ENCODE measurements at places on chromosomes 3 and 15.

DNA sequence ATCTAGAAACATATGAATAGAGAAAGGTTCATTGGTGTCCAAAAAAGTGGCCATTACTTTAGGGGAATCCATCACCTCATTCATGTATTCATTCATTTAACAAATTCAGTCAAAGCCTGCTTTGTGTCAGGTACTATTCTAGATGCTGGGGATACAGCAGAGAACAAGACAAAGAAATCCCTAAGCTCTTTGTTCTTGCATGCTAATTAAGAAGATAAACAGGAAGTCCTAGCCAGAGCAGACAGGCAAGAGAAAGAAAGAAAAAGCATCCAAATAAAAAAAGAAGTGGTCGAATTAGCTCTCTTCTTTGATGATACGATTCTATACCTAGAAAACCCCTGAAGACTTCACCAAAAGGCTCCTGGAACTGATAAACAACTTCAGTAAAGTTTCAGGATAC is 12.4 kb upstream of the ZMAT3 start:
- no peak for DNase-seq

DNA sequence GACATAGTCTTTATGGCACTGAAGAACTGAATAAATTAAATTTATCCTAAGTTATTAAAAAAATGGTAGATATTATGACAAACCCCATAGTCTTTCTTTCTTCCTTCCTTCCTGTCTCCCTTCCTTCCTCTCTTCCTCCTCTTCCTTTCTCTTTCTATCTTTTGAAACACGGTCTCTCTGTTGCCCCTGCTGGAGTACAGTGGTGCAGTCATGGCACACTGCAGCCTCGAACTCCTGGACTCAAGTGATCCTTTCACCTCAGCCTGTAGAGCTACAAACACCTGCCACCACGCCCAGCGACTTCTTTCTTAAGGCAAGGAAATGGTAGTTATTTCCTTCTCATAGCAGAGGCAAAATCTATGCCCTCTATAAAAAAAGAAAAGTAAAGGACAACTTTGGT is 354.6 kb downstream of the GAP43 start:
- no peak for DNase-seq

DNA sequence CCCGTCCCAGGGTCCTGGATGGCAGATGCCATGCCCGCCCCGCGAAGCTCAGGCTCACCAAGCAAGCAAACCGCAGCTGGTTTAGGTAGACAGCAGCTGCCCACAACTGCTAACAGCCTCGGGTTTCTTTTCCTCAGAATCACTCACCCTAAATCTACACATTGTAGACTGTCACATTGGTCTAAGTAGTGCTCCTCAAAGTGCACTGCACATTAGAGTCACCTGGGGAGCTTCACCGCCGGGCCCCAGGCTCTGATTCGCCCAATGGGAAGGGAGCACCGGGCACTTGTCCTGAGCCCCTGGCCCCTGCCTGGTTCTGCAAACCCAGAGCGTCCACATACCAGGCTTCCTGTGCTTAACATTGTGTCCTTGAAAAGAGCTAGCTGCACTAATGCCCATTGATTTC is 752 bp downstream of the OCA2 start:
- no peak for DNase-seq

GRCh38 chr3:32066686-32067085 is 39.7 kb upstream of the GPD1L start:
- DNase-seq = no peak

- no peak for DNase-seq
Observed at GRCh38 chr15:47669221-47669620, 48.1 kb upstream of the SEMA6D start.

GRCh38 chr3:190995156-190995555 is 132.7 kb upstream of the GMNC start:
- no peak for DNase-seq

DNA sequence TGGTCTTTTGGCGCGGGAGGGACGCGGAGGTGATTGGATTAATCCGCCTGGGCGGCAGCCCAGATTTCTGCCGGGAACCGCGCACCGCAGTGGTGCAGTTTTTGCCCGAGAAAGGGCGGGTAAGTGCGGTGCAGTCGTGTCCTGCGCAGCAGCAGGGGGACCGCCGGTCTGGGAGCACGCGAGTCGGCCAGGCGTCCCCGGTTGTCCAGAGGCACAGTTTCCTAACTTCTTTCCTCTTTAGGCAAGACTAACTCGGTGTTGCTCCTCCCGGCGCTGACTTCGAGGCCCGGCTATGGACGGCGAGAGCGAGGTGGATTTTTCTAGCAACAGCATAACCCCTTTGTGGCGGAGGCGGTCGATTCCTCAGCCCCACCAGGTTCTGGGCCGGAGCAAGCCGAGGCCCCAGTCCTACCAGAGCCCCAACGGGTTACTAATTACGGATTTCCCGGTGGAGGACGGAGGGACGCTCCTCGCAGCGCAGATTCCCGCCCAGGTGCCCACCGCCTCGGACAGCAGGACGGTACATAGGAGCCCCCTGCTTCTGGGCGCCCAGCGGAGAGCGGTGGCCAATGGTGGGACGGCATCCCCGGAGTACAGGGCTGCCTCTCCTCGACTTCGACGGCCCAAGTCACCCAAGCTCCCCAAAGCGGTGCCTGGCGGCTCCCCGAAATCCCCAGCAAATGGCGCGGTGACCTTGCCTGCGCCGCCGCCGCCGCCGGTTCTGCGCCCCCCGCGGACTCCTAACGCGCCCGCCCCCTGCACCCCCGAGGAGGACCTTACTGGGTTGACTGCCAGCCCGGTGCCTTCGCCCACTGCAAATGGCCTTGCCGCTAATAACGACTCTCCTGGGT is 736 bp downstream of the ARHGEF26 start:
- DNase-seq = peak; percentile 44

- no peak for DNase-seq
Observed at GRCh38 chr3:178063461-178063860, 472.8 kb upstream of the KCNMB2 start.

DNA sequence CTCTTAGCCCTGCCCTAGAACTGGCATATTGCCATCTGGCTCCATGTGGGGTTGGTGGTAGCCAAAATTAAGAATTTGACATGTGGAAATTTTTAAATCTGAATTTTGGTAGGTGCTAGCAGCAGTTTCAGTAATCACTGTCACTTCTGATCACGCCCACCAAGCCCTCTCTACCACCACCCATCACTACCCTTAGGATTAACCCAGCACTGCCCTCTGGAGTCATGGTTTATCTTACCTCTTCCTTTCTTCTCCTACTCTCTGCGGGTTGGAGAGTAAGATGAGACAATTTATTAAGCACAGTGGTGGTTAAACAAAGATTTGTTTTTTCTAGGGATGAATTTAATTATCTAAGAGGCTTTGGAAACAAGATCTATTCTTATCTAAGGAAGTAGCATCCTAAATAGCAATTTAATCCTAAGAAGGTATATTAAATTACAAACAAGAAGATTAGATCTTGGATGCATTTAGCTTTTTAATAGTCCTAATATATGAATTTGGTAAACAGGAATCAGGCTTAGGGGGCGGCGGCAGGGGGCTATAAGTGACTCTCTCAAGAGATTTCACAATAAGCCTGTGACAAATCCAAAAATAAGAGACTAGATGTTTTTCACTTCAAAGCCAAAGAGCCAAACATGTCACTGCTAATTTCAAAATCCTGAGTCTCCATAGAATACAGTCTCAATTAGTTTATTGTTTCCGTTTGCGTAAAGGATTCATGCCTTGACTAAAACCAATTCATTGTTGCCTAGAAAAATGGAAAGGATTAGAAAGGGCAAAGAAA is 498.4 kb upstream of the UBE2E2 start:
- DNase-seq = no peak

DNA sequence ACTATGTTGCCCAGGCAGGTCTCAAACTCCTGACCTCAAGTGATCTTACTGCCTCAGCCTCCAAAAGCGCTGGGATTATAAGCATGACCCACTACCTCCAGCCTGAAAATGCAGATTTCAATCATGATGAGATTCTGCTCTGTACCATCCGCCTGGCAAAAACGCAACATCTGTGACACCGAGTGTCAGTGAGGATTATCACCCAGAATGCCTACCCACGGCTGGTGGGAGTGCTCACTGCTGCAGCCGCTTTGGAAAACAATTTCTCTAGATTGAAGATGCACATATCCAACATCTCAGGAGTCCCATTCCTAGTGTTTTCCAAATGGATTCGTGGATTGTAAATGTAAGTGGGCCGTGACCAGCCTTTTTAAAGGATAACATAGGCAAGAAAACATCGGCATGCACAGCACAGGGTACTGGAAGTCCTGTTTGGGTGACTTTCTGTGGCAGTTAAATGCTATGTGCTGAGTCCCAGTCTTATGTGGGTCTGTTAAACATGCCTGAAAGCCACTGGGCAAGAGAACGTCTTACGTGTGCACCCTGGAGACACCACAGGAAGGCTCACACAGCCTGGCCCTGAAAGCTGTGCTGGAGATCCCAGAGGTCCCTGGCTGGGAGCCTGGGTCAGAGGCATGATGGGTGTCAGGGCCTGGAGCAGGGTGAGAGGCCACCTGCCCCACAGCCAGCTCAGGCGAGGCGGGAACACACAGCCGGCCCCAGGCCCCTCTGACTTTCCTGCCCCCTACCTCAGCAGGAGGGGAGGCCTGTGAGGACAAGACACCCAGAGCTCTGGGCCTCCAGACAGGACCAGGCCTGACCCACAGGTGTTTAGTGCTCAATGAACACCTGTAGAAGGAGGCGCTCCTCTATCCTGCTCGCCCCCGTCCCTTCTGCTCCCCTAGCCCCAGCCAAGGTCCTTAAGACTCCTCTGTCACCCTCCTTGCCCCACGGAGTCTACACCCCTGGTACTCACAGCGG is 918 bp downstream of the PRSS50 start:
- DNase-seq = no peak

DNA sequence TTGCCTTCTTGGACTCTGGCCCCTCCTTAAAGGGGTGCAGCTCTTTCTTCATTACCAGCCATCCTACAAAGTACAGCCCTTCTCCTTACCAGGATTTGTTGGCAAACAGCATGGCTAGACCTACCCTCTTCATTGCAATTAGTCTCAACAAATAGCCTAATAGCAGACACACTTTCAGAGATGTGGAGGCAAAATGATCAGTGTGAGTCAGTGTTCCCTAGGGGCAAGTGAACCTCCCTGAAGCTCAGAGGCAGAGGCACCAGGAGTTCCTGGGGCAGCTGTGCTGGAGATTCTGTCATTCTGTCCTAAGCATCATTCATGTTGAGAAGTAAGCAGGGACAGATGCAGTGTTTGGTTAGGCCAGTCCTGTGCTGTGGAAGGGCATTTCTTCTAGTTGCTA is 14.6 kb upstream of the MECOM start:
- DNase-seq = no peak

- DNase-seq = no peak
Observed at GRCh38 chr15:48266024-48266689, 60.1 kb downstream of the SLC12A1 start.

DNA sequence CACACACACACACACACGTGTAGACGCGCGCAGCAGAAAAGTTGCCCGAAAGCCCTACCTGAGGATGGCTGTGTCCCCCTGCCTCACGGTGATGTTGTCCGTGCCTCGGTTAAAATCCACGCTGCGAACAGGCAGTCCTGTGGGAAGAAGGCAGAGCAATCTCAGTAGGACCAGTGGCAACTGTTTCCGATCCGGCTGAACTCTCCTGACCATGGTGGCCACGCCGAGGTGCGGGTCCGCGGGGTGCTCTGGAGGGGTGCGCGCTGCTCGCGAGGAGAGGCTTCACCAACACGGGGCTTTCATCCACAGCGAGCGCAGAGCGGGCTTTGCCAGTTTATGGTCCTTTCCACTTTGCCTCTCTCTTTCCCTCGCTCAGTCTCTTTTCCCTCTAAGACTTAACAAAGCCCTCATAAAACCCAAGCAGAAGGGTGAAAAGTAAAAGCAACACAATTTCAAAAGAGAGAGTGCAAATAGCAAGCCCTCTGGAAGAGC is 422 bp downstream of the LSAMP start:
- no peak for DNase-seq

DNA sequence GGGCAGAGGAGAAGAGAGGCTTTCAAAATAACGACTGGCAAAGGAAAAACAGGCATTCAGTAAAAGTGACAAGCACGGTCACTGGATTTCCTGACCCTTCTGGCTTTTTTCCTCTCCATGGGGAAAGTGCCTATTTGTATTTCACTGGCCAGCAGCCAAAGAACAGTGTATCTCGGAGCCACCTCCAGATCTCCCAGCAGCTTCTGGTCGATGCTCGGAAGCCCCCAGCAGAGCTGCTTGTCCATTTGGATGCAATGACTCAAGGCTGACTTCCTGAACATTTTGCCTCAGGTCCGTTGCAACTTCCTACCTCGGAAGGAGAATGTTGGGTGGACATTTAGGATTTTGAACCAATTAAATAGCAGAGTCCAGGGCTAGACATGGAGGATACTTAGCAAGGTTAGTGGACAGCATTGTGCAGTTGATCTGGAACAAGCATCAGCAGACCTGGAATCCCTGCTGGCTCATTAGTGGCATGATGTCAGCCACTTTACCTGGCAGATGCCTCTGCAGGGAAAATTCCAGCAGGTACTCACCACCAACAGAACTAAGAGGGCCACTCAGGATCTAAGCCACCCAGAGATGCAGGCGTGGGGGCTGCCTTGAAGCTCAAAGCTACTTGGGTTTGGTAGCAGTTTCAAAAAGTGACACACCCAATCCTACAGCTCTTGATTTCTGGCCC is 1.1 kb downstream of the FAM107A start:
- DNase-seq = no peak

- DNase-seq = no peak
Observed at GRCh38 chr15:25093455-25094029, 138.8 kb downstream of the SNRPN start.

GRCh38 chr3:106025151-106025722 is 156.4 kb upstream of the CBLB start:
- no peak for DNase-seq

DNA sequence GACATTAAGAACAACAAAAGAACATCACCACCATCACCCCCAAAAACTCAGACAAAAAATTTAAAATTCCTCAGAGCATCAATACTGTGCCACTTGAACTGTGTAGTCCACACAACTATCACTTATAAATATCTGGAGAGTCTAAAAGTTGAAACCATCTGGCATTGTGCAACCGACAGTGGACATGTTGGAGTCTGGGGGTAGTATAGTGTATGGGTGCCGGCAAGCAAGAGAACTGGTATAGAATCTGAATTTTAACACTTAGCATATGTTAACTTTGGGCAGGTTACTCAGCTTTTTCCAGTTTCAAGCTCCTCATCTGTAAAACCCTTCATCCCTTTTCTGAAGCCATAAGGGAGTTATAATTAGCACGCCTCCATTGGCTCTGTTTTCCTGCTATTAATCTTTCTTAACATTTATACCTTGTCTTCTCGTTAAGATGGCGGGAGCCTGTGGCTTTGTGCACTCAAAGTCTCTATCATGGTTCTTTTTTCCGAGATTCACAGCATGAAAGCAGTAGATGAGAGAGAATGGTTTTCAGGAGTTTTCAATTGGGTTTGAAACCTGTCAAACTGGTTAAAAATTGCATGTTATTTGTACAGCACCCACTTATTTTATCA is 255.7 kb upstream of the TBL1XR1 start:
- DNase-seq = no peak

GRCh38 chr3:136860541-136860940 is 1.5 kb upstream of the NCK1 start:
- DNase-seq = no peak

GRCh38 chr15:91710080-91710698 is 143.3 kb upstream of the SLCO3A1 start:
- DNase-seq = no peak

GRCh38 chr3:30198162-30198561 is 408.2 kb upstream of the TGFBR2 start:
- DNase-seq = no peak

GRCh38 chr15:63447017-63447676 is 57.2 kb upstream of the USP3 start:
- DNase-seq = no peak

GRCh38 chr15:75721480-75721922 is 8.9 kb upstream of the CSPG4 start:
- no peak for DNase-seq

- no peak for DNase-seq
Observed at GRCh38 chr3:196144383-196145105, 62.7 kb upstream of the TFRC start.

All from ovary (tissue), 10 donors.